ENCODE measurements at places on chromosomes 7 and 10. TPM values are rescaled to one million over a fixed set of nuclear protein-coding genes. Genes with fewer than 3 reads are reported as not detected.

DNA sequence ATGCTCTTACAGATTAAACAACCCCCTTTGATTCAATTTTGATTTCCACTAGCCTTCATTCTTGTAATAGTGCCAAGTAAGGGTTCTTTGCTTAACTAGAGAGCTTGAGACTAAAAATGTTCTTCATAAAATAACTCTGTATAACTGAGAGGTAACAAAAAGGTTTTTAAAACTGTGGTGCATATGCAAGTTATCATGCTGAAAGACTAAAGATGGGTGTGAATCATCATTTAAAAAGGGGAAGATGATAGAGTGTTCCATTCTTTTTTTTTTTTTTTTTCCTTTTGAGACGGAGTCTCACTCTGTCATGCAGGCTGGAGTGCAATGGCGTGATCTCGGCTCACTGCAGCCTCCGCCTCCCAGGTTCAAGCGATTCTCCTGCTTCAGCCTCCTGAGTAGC lies 11.1 kb downstream of the MDFIC start:
- H3K36me3 ChIP-seq: no peaks in the 10 kb centered on the region
- no peak for DNase-seq
- H3K4me1 ChIP-seq: no peaks in the 10 kb centered on the region

DNA sequence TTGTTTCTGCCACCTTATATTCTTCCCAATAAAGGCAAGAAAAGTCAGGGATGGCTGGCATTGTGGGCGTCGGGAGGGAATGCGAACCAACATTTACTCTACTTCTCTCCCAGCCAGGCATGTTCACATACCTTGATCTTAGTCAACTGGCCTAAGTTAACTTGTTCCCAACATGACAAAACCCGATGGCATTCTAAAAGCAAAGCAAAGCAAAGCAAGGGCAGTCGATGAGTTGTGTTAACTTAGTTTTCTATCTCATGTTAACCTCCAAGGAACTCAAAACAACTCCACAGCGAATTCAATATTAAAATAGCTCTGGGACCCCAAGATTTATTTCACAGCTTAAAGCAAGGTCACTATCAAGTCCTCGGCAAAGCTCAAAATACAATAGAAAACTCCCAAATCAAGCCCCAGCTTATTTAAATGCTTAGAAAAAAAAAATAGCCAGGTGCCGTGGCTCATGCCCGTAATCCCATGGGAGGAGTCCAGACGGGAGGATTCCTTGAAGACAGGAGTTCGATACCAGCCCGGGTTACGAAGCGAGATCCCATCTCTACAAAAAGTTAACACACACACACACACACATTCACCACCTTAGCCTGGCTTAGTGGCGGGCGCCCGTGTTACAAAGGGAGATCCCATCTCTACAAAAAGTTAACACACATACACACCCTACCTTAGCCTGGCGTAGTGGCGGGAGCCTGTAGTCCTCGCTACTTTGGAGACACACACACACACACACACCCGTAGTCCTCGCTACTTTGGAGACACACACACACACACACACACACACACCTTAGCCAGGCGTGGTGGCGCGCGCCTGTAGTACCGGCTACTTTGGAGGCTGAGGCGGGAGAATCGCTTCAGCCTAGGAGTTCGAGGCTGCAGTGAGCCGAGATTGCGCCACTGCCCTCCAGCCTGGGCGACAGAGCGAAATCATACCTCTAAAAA lies 901 bp upstream of the CCNY start:
- H3K4me3 ChIP-seq: peak overlapping the region; percentile 92
- DNase-seq: no peak
- H3K36me3 ChIP-seq: peaks cover 6% of the 10 kb centered on the region
- no peaks in the 10 kb centered on the region for H3K27me3 ChIP-seq
- peaks cover 16% of the 10 kb centered on the region for H3K4me1 ChIP-seq

Gene HOXA7
- polyA plus RNA-seq: 2.3 TPM

Gene RAB11FIP2
- polyA plus RNA-seq: 16.4 TPM

Gene NKX1-2
- polyA plus RNA-seq: 7.7 TPM

Gene CCDC7
- polyA plus RNA-seq: 2.5 TPM

Data from large intestine (tissue), 12 donors.